ENCODE measurements at places on chromosomes 7 and 10.

DNA sequence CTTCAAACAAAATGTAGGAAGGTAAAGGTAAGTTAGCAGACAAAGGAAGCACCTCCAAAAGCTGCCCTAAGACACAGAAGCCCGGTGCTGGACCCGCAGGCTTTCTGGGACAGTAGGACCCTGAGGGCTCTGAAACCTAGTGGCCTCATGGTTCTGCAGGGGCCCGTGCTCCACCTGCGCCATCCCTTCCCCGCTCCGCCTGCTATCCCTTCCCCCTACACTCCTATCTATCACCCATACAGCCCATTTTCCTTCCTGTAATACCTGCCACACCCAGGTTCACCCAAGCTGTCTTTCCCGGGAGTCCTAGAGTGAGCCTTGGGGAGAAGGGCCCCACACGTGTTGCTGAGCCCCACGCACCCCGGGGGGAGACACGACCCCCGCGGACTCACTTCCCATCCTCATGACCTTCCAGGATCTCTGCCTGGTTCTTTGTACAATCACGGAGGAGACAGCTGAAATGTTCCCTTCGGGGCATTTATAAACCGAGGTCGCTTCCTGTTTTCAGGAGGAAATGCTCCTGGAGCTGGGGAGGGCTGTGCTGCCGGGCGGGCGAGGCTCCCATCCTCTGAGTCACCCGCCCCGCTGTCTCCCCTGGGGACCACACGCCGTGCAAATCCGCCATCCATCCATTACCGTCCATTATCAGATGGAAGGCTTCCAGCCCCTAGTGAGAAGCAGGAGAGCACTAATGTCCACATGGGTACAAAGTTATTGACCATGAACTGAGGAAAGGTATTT lies 251.7 kb upstream of the PITRM1 start:
- DNase-seq = peak; percentile 82

DNA sequence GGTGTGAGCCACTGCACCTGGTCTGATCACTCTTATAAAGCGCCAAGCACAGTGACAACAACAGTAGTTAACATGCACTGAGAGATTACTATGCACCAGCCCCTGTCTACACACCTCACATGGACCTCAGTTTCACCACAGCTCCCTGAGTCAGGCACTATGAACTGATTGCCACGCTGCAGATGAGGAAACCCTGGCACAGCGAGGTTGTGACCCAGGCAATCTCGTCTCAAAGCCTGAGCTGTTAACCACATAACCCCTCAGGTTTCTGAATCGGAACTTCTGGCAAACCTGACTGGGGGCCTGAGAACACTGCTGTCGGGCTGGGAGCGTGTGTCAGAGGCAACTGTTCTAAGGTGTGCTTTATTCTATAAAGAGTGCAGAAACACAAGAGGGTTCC lies 150.8 kb downstream of the RNF216 start:
- DNase-seq = no peak

- no peak for DNase-seq
Observed at GRCh38 chr10:61971003-61971325, 69.5 kb downstream of the ARID5B start.

DNA sequence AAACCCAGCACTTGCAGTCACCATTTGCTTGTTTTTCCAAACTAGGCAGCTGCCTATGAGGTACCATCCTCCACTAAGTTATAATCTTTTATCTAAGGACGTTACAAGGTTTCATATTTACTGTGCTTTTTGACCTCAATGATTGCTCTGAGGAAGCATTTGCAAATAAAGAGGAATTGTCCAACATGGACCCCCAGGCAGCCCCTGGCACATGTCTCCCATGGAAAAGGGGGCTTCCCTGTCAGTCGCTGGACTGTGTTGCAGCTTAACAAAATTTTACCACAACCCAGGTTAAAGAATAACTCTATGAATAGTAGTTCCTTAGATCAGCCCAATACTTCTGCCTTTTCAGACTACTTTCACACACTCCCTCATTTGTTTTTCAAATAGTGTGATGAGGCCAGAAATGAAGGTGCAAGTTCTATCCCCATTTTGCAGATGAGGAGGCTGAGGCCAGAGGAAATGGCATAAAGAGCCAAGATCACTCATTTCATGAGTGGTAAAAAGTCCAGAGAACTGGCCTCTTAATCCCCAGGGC lies 52.8 kb upstream of the ZPBP start:
- no peak for DNase-seq

DNA sequence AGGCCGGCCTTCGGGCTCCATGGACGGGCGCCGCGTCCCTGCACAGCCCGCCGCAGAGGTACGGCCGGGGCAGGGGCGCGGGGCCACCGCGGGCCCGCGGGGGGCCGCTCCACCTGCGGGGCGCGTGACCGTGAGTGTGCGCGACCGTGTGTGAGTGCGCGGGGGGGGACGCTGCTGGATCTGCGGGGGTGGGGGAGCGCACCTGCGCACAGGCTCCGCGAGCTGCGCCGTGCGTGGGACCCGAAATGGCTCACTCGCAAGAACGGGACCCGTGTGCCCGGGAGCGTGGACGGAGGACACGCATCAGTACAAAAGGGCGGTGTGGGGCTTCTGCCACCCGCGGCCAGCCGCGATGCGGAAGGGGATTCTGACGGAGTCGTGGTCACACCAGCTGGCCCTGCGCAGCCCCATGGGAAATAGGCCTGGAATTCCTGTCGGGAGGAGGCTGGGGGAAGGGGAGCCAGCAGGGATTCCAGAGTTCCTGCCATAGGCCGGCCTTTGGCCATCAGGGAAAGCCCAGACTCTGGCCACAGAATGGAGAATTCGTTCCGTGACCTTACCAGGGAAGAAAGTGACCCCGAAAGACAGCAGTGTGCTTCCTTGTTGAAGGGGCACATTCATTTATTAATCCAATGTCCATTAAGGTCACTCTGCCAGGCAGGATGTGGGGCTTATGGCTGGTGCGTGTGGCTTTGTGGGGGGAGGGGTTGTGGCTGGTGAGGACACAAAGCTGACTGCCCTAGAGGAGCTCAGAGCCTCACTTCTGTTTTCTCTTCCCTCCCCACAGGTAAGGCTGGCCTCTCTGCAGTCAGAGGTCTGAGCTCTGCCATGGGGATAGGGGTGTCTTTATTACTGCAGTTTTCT lies 494 bp downstream of the REPIN1 start:
- peak; percentile 89 for DNase-seq

- no peak for DNase-seq
Observed at GRCh38 chr10:44760513-44760912, 150.6 kb upstream of the TMEM72 start.

DNA sequence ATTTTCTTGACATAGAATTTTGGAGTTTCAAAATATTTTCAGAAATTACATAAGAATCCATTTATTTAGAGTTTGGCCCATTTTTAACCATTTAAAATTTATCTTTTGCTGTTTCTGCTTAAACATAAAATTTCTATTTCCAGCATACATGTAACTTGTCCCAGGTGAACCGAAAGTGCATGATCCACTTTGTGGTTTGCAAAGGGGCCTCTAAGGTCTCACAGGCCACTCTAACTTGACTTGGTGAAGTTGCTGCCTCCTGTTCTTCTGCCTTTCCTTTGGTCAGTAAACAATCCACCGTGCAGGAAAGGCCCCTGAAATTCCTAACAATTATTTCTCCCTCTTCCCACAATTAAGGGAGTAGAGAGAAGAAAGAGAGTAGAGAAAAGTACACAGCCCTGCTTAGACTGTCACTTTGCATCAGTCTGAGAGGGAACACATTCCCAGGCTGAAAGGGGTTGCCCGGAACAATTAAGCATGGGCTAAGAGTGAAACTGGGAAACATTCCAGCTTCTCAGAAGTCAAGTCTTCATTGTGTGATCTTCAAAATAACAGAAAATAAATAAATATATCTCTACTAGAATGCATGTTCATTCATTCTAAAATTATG lies 79.5 kb upstream of the SEMA3A start:
- no peak for DNase-seq

DNA sequence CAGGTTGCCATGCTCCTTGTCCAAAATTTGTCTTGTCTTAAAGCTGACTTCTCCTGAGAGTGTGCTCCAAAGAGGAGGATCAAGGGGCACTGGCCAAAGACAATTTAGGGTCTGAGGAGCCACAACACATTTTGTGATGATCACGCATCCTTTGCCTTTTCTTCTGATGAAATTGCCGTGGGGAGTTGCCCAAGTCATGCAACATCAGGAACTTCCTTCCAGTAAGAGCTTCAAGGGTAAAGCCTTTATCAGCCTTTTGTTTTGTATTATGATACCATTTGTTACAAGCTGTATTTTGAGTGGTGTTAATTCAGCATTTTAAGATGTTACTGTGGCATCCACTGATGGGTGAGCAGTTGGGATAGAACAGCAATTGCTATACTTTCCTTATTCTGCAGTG lies 131.2 kb upstream of the MKI67 start:
- DNase-seq = no peak

GRCh38 chr7:150450491-150451001 lies at the start of gene GIMAP8:
Gene GIMAP8, plus strand, starts transcription at chr7:150450630. Its CDS starts 16,069 bp downstream, at chr7:150466699.
- no peak for DNase-seq

GRCh38 chr10:13775786-13776775 lies 189.3 kb downstream of the PRPF18 start:
- DNase-seq = peak; percentile 65

GRCh38 chr7:84144935-84145334 lies 49.7 kb downstream of the SEMA3A start:
- DNase-seq = no peak

DNA sequence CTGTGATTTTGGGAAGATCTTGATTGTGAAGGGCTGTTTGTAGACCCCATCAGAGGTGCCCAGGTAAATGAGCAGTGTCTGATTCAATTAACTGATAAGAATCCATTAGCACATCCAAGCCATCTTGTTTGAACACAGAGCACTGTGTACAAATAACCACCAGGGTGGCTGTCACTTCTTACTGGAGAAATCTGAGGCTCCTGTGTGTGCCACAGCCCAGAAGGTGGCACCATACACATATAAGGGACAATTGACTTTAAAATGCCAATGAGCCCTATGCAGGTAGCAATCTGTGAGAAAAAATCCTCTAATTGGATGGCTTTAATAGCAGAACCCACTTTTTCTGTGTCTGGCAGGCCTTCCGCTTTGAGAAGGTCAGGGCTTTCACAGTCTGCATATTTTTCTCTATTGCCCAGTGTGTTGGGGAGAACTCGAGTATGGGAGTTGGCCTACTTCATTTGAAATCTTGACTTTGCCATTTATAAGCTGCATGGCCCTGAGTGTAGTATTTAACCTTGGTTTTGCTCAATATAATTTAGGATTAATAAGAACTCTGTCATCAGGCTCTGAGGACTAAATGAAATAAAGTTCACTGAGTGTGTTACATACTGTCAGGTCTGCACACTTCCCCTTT lies 517.4 kb downstream of the CCSER2 start:
- DNase-seq = no peak

DNA sequence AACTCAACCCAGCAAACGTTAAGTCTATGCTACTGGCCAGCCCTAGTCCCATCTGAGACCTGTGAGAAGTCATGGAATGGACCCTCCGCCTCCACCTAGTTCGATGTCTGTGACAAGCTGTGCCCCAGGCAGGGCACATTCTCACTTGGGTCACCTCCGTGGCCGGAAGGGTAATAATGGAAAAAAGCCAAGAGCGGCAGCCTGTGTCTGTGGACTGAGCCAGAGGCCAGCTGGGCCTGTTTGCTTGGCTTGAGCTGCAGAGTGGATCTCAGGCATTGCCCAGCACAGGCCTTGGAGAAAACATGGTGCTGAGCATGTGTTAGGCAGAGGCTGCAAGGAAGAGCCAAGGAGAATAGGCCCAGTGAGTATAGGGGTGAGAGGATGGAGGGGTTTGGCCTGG lies 97.8 kb downstream of the GALNT17 start:
- no peak for DNase-seq

GRCh38 chr10:13608246-13608853 lies 21.6 kb downstream of the PRPF18 start:
- no peak for DNase-seq

DNA sequence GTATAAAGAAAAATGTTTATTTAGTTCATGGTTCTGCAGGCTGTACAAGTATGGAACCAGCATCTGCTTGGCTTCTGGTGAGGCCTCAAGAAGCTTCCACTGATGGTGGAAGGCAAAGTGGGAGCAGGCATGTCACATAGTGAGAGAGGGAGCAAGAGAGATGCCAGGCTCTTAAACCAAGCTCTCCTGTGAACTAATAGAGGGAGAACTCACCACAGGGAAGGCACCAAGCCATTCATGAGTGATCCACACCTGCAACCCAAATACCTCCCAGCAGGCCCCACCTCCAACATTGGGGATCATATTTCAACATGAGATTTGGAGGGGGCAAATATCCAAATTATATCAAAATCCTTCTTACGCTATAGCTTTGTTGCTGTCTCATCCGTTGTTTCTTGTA lies 113.1 kb downstream of the CPED1 start:
- no peak for DNase-seq

DNA sequence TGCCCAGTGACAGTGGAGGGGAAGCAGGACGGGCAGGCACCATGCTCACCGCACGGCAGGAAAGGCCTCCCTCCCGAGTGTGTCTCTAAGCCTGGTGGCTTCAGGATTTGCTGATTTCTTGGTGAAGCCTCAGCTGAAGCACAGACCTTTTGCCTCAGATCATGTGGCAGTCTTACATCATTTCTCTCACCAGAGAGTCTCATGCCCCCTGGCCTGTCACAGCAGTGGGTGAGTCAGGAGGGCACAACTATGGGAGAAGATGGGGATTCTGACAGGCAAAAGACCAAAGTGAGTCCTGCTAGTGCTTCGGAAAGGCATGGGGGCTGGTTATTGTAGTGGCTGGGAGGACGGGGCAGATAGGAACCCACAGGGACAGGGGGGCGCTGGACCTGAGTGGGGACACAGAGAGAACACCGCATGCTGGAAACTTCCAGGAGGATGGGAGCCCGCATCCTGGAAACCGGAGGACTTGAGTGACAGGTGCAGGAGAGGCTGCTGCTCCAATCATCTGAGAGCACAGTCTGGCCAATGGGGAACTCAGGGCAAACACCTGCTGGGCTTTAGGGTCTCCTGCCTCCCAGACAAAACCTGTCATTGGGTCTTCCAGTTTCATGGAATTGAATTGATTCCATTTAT lies 166.8 kb downstream of the ADARB2 start:
- DNase-seq = no peak

DNA sequence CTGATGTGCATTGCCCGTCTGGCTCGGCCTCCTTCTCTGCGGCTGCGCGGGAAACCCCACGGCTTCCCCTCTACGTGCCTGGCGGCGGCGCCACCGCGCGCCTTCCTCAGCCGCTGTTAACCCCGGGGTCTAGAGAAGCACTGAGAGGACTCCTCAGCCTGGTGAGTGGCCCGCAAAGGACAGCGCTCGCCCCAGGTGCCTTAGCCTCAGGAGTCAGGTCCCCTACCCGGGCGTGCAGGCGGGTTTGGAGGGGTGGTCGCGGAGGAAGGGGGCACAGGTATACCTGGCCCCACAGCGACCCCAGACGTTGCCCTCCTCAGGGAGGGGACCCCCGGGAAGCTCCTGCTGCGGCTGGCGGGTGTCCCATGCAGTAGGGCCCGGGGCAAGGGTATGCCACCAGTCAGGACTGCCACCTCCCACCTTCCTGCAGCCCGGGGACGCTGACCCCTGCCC lies 51.0 kb downstream of the ARL5B start:
- no peak for DNase-seq

GRCh38 chr10:63760708-63761047 lies 239.5 kb downstream of the REEP3 start:
- no peak for DNase-seq
